Mucosa of gallbladder (tissue), 1 donor: ENCODE measurements at places on chromosomes 1 and 21. TPM values are rescaled to one million over a fixed set of nuclear protein-coding genes. Genes with fewer than 3 reads are reported as not detected.

DNA sequence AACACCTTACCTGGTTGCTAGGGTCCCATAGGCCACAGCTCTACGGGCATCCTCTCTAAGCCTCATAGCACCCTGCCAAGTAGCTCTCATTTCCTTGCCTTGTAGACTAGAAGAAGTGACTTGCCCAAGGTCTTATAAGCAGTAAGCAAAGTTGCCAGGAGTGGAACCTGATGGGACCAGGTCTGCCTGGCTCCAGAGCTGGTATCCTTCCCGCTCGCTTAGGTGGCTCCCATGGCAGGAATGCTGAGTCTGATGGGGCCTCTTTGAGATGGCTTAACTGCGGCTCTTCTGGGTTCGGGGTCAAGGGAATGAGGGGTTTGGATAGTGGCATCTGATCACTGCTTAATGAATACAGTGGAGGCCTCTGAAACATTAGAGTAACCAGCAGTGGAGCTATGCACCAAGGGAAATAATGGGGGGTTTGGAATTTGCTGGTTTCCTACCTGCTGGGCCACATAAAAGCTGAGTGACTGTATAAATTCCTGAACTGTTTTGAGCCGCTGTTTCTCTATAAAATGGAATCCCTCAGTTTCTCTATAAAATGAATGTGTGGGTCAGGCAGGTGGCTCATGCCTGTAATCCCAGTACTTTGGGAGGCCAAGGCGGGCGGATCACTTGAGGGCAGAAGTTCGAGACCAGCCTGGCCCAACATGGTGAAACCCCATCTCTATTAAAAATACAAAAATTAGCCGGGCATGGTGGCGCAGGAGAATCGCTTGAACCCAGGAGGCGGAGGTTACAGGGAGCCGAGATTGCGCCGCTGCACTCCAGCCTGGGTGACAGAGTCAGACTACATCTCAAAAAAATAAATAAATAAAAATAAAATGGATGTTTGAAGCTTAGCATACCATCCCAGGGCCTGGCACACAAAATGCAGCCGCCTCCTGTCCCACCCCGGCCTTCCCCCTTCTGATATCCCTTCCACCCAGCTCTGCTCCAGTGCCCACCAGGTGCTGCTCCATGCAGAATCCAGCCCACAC, 12.4 kb downstream of the FAM151A start:
- no peak for DNase-seq

DNA sequence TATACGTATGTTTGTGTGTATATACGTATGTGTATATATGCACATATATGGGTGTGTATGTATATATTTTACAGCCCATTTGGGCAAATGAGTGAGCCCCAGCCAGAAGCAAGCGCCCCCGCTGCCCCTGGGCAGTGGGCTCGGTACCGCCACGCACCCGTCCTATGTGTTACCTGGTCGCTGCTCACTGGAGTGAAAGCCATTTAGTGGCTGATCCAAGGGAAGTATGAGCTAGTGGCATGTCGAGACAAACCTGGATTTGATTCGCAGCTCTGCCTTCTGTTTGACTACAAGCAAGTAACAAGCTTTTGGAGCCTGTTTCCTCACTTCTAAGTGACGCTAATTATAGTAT, 35.8 kb upstream of the JAK1 start:
- DNase-seq = no peak

- no peak for DNase-seq
Measured at GRCh38 chr1:52572387-52572786, 19.5 kb upstream of the TUT4 start.

DNA sequence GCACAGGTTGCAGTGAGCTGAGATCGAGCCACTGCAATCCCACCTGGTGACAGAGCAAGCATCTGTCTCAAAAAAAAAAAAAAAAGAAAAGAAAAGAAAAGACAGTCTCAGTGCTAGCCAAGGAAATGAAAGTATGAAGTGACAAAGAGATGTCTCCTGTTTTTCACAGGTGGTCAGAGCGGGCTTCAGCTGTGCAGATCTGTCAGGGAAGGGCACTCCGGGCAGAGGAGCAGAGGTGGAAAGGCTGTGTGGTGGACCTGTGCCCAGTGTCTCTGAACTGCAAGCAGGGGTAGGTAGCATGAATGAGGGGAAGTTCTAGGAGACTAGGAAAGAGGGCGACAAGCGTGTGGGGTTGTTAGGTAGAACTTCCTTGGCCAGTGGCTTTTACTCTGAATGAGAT, 67.5 kb downstream of the CD247 start:
- DNase-seq = no peak

DNA sequence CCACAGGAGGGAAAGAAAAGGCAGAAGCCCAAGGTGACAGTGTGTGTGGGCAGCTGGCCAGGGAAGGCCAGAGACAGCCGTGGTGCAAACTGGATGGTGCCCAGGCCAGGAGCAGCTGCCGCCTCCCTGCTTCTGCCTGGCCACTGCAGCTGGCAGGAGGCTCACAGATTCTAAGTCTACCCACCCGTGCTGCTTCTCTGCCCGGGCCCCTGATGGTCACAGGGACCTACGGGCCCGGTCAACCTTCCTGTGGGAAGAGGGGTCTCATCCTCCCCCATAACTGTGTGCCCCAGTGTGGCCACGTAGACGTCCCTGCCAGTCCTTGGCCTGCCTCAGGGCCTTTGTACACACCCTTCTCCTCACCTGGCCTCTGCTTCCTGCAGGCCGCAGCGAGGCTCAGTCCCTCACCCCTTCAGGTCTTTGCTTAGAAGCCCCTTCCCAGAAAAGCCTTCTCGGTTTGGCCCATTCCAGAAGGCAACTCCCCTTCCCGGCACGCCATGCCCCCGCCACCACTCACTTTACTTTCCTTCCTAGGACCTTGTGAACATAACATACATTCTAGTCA, 192.6 kb upstream of the AJAP1 start:
- DNase-seq = no peak

DNA sequence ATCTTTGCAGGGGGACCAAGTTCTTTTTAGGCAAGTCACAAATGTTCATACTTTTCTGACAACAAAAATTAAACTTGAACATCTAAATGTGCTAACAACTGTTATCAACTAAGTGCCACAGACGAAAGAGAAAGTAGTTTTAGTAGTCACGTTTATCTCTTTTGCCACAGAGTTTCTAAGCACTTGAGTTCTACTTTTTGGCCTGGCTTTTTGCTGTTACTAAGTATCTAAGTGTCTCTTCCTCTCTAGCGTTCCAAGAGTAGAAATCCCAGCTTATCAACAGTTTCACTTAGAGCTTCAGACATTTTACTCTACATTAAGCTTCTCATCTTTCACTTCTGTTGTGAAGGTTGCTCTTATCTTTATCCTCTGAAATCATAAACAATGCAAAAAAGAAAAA, 34.2 kb downstream of the GATAD2B start:
- DNase-seq = no peak

- no peak for DNase-seq
Measured at GRCh38 chr1:230858236-230858820, 10.0 kb downstream of the C1orf198 start.

DNA sequence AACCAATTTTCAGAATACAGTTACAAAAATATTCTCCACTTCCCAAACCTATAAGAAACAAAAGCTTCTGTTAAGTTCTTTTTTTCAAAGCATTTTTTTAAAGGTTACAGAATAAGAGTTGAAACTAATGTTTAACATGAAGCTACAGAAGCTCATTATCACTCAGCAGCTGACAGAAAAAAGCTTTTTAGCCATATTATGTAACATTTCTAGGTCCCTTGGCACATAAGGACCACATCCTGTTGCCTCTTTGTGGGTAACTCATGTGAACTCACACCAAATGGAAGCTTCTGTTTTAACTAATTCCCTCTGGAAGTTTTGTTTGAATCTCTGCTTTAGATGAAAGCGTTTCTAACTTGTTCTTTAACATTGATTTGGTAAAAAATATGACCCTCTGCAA, 242.5 kb upstream of the TMPRSS15 start:
- no peak for DNase-seq

GRCh38 chr1:38576241-38576640, 283.3 kb downstream of the RRAGC start:
- DNase-seq = no peak

- DNase-seq = no peak
Measured at GRCh38 chr1:200224315-200224714, 185.5 kb downstream of the ZNF281 start.

DNA sequence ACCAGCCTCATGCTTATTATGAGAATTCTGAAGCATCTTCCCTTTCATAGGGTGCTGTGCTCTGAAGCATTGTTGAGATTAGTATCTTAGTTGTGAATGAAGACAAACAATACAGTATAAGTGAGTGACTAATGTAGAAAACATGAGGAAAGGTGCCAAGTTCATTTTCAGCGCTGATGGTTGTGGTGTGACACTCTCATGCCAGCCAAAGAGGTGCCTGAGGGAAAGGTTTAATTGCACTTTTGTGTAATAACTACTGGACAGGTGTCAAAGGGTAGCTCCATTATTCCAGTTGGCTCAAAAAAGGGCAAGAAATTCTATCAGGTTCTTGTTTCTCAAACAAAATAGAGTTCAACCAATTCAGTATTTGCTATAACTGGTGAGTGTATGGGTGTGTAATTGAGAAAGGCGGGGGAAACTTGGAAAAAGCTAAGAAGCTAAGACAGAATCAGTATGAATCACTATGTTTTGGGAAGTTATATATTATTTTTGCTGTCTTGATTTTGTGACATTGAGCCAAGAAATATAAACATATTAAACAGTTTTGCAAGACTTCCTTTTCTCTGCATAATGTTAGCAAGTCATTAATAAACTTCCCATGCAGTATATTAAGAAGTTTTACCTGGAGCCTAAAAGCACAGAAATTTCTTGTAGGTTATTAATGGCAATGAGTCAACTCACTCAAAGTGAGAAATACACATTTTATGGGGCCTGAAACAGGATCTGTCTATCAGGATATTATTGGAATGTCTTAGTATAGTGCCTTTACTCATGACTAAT, 31.8 kb downstream of the KCNK2 start:
- DNase-seq = peak; percentile 39

The TENT5C gene
- total RNA-seq = 8.1 TPM

The CADM3 gene
- total RNA-seq = 5.2 TPM

The ANKRD34A gene
- total RNA-seq = 3.4 TPM

The TFB2M gene
- 10.5 TPM for total RNA-seq

The RAB42 gene
- 1.8 TPM for total RNA-seq
